ENCODE measurements at places on chromosomes 7 and 10.

DNA sequence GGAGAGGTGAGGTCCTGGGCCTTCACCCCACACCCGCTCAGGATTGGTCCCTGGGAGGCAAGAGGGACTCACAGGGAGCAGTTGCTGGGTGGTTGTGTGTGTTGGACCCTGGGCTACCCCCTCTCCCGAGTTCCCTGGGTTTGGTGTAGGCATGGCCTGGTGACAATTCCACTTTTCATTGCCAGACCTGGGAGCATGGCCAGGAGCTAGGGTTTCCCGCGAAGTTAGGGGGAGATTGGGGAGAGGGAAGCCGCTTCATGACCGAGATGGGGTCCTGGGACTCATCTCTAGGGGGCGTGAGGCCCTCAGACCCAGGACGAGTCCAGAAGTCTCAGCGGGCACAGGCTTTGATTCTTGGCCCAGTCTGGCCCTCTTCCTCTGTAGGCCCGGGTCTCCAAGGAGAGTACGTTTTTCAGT, 606 bp downstream of the PALD1 start:
- DNase-seq: no peak

- no peak for DNase-seq
Measured at GRCh38 chr10:128009372-128010126, 102.6 kb downstream of the PTPRE start.

DNA sequence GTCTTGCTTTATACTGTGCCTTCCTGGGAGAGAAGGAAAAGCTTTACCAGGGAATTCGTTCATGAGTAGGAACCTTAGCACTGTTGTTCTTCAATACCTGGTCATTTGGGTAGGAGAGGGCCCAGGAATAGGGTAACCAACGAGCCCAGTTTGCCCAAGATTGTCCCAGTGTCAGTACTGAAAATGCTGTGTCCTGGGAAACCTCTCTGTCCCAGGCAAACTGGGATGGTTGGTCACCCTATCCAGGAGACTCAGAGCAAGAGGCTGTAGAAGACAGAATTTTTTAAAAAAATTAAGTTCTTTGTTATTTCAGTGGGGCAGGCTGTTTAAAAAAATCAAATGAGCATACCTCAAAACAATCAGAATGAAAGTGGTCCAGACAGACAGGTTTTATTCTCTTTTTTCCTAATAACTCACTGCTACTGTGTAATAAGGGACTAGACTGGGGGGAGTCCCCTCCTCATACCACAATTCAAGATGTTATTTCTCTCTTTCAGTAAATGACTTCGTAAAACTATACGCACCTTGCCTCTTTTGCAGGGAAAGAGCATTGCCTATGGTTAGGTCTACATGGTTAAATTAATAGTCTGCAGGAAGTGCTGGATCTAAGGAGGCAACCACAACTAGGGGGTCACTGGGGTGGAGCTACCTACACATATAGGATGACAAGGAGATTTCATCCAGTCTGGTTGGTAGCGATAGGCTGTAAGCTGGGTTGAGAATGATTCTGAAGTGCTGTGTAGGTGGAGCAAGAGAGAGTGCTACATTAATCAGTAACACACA, 41.1 kb upstream of the FAM133B start:
- DNase-seq: no peak

DNA sequence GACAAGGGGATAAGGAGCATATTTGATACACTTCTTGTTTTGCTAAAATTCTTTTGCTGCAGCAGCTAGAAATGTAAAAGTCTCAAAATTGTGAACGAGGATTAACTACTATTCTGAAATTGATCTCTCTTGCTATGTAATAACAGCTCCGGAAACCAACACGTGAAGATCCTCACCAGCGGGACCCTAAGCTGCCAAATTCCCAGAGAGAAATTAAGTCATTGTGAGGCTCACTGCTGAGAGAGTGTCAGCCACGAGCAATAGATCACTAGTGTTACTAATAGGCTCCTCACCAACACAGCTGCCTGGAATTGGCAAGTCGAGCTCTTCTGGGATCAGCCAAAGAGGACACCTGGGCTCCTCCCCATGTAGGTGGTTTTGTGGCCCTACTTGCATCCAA, 5.6 kb upstream of the VWA2 start:
- no peak for DNase-seq

DNA sequence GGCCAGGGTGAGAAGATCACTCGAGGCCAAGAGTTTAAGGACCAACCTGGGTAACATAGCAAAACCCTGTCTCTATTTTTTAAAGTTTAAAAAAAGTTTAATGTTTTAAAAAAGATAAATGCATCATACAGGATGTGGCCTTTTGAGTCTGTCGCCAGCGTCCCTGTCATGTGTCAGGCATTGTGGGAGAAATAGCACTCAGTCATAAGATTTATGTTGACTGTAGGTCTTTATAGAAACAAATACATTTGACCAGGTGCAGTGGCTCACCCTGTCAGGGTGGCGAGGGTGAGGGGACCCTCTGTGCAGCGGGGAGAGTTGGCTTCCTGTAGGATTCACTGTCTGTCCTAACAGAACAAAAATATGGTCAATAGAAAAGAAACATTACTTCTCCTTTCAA, 63.5 kb upstream of the SH2B2 start:
- no peak for DNase-seq

- no peak for DNase-seq
Measured at GRCh38 chr10:66822801-66823200, 103.0 kb upstream of the LRRTM3 start.

DNA sequence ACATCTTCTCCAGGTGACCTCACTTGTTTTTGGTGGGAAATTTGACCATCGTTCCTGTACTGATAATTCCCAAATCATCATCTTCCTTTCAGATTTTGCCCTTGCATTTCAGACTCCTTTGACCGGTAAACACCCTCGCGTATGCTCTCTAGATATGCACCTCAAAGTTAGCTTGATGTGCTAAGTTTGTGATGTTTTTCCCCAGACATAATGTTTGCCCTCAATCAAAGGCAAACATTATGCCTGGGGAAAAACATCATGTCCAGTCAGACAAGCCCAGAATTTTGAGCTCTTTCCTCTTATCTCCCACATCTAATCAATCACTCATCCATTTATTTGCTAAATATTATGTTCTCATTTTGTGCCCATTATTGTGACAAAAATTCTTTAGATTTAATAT, 26.2 kb downstream of the CCSER2 start:
- DNase-seq: no peak

DNA sequence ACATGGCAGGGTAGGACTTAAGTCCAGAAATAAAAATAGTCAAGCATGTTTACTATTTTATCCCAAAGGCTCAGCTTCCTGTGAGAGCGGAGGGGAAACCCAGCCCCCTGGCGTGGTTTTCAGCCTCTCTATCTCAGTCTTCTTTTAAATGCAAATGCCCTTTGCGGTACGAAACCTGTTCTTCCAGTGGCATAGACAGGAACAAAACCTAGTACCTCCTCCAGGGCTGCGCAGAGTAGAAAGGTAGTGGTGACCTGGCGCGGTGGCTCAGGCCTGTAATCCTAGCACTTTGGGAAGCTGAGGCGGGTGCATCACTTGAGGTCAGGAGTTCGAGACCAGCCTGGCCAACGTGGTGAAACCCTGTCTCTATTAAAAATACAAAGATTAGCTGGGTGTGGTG, 181.3 kb upstream of the FOXK1 start:
- DNase-seq: no peak

- DNase-seq: no peak
Measured at GRCh38 chr7:16914771-16915170, 33.0 kb upstream of the AGR3 start.

GRCh38 chr7:120723465-120724385, 134.2 kb downstream of the TSPAN12 start:
- no peak for DNase-seq

DNA sequence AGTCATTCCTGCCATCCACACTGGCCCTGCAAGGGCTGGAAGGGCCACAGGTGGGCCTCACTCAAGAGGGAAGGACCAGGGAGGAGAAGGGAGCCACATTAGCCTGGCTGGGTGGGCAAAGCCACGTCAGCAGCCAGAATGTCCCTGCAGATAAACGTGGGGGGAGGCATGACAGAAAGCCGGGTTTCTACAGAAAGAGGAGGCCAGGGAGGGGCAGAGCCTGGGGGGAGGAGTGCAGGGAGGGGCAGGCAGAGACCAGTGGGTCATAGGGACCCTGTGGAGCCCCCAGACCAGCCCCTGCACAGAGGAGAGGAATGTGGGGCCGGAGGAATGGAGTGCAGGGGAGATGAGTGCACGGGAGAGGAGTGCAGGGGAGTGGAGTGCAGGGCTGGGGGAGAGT, 590.2 kb downstream of the PTPRN2 start:
- DNase-seq: no peak

GRCh38 chr10:7890781-7891180, 72.5 kb downstream of the TAF3 start:
- no peak for DNase-seq

DNA sequence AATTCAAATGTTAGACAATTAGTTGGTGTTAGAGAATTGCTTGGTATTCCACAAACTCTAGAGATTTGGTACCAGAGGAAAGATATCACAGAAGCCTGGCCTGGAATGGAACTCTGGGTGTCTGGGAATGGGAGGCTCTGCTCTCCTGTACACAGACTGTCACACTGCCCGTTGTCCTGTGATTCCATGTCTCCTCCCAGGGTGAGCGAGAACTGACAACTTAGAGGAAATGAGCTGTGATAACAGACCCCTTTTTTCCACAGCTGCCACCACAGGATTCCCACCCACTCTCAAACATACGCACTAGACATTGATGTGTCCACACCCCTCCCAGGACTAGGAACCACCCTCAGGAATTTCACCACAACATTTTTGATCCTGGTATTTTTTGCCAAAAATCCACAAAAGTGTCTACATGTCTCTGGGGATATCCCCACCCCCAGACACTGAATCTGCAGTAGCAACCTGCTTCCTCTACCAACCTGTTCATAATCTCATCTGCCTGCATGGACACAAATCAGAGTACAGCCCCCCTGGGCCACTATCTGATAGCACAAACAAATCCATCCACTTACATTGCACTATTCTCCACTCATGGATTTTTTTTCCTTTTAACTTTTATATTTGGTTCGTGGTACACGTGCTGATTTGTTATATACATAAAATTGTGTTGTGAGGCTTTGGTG, 4.7 kb downstream of the ZNF273 start:
- no peak for DNase-seq

DNA sequence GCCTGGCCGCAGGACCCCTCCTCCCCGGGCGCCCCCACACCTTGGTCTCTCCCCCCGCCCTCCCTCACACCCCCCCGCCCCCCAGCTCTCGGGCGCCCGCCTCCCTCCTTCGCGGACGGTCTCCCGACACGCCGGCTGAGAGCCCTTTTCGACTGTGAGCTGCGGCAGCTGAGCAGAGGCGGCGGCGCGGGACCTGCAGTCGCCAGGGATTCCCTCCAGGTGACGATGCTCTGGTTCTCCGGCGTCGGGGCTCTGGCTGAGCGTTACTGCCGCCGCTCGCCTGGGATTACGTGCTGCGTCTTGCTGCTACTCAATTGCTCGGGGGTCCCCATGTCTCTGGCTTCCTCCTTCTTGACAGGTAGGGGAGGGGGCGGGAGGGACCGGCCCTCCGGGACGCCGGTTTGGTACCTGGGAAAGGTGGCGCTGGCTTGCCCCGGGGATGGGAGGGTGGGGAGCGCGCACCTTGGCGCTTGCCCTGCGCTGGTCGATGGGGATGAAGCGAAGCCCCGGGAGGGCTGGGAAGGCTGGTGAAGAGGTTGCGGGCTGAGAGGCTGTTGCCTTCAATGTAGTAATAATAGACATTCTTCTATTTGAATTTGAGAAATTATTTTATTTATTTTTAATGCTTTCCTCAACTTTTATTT, at the start of gene BMPER:
BMPER (plus strand) TSS at position 151 of the 644 bp plus-strand sequence; CDS start at position 226, 75 bp downstream.
- DNase-seq: no peak

Measured in cortex of kidney (tissue), 1 donor.